Stimulated activated CD8-positive, alpha-beta memory T cell treated with anti-CD3 and anti-CD28 coated beads, Interleukin-4, amount 100 ng/mL, for 1 hour (primary cell): ENCODE measurements at places on chromosomes 2 and 18.

GRCh38 chr2:23487735-23488492 is 102.9 kb downstream of the KLHL29 start:
- no peak for DNase-seq

DNA sequence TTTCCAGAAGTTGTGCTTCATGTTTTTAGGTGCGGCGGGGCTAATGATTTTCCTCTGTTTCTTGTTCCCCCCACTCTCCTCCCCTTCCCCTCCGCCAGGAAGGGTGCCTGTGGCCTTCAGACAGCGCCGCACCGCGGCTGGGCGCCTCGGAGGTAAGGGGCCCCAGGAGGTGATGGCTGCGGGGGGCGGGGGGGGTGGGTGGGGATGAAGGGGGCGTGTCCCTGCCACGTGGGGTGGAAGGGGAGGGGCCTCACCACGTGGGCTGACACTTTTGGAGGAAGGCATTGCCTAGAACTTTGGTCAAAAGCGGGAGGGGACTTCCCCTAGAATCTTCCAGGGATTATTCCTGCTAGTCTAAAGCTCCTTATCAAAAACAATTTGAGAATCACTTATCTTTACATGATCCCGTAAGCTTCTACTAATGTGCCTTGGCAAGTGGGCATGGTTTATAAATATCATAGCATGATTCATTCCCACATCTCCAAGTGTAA is 83.1 kb downstream of the FAM210A start:
- no peak for DNase-seq

- DNase-seq: no peak
Observed at GRCh38 chr2:174681099-174682006, 82.9 kb downstream of the CHRNA1 start.

- DNase-seq: no peak
Observed at GRCh38 chr2:152481881-152482583, 147.1 kb downstream of the FMNL2 start.

DNA sequence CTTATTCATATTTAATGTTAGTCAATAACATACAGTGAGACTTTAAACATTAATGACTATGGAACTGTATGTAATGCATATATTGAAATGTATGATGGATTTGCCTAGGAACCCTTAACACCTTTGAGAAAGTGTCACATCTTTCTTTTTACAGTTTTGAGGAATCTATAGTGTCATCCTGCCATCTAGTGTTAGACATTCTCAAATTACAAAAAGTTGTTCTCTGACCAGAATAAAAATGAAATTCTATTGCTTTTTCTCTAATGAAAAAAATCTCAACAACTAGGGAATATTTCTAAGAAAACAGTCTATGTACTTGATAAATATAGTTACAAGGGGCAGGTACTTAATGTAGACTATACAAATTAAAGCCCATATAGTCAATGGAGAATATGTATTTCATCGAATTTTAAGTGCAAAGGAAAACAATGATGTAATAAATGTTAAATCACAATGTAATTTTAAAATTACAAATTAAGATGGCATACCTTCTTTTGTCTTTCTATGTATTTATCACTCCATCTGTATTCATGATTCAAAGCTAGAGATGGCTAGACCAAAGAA is 5.1 kb upstream of the CALCRL start:
- DNase-seq: no peak

GRCh38 chr18:54673936-54674335 is 82.9 kb downstream of the DYNAP start:
- no peak for DNase-seq

GRCh38 chr18:78782951-78783563 is 196.6 kb upstream of the SALL3 start:
- DNase-seq: no peak

DNA sequence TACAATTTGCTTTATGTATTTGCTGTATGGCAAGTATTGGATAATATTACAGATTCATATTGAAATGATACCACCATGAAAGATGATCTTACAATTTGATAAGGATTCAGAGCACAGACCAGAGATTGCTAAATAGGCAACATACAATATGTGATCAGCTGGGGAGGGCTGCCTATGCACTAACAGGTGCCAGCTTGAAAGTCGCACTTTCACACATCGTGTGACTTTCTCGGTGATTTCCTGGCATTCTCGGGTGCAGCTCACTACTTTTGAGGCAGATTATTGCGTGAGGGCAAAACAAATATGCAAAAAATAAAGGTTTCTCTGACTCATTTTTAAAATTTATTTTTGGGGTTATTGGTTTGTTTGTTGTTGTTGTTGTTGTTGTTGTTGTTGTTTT is 36.0 kb downstream of the RBMS1 start:
- DNase-seq: no peak

GRCh38 chr2:27032495-27033252 is at the start of gene TMEM214:
TMEM214 (plus strand) TSS chr2:27032965; CDS start chr2:27033016, 51 bp downstream.
- peak; percentile 50 for DNase-seq

GRCh38 chr2:33204945-33205344 is 258.2 kb downstream of the LTBP1 start:
- no peak for DNase-seq

GRCh38 chr2:133919285-133919684 is 334.6 kb upstream of the MGAT5 start:
- no peak for DNase-seq

GRCh38 chr2:121099329-121100290 is 185.4 kb downstream of the TFCP2L1 start:
- no peak for DNase-seq

DNA sequence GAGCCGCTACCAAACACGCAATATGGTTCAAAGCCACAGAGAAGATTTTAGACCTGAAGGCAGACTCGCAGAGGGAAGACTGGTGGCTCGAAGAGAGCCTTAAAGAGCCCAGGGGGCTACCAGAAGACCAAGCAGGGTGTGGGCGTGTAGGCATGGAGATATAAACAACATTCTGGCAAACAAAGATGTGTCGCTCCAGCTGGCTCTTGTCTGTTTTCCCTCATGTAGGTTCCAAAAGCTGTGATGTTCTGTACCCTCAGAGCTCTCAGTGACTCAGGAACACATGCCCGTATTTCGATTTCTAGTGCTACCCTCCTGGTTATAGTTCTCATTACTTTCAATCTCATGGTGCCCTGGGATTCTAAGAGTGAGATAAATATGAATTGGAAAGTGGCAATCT is 44.5 kb downstream of the DOCK10 start:
- DNase-seq: no peak

- DNase-seq: no peak
Observed at GRCh38 chr18:74097803-74098202, 49.8 kb downstream of the FBXO15 start.

- DNase-seq: no peak
Observed at GRCh38 chr2:158718851-158719250, 76.3 kb upstream of the DAPL1 start.

DNA sequence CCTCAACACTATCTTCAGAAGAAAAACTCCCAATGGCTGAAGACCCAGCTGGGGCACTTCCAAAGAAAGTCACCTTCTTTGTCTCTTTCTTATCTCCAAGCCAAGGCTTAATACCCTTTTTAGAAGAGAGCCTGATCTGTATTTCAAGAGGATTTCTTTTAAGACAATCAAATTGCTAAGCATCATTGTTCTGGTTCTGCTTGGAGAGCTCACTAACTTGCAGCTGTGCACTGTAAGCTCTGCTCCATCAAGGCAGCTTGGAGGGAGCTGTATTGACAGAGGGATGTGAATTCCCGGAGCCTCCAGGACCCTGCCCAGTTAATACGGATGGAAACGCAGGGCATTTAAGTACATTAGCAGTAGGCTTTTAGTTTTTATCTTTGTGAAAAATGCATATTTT is 253.1 kb downstream of the TDRD15 start:
- DNase-seq: no peak

DNA sequence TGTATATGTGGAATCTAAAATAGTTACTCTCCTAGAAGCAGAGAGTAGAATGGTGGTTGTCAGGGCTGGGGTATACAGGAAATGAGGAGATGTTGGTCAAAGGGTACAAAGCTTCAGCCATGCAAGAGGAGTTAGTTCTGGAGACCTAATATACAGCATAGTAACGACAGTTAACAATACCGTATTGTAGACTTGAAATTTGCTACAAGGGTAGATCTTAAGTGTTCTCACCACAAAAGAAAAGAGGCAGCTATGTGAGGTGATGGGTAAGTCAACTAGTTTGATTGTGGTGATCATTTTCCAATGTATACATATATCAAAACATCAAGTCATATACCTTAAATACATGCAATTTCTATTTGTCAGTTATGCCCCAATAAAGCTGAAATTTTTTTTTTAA is 98.2 kb upstream of the CYP1B1 start:
- DNase-seq: no peak

GRCh38 chr2:17539611-17540092 is 844 bp upstream of the VSNL1 start:
- DNase-seq: no peak

DNA sequence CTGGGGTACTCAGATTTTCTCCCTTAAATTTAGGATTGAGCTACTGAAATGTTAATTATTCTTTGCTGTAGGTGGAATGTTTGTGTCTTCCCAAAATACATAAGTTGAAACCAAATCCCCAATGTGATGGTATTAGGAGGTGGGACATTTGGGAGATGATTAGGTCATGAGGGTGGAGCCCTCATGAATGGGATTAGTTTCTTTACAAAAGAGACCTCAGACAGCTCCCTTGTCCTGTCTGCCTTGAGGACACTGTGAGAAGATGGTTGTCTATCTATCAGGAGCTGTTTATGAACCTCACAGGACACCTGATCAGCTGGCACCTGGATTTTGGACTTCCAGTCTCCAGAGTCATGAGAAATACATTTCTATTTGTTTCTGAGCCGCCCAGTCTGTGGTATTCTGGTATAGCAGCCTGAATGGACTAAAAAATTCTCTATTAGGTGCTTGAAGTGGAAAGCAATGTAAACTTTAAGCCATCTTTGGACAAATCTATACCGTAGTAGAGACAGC is 99.2 kb upstream of the UXS1 start:
- no peak for DNase-seq

- DNase-seq: no peak
Observed at GRCh38 chr18:59038295-59039039, 101.2 kb upstream of the SEC11C start.

DNA sequence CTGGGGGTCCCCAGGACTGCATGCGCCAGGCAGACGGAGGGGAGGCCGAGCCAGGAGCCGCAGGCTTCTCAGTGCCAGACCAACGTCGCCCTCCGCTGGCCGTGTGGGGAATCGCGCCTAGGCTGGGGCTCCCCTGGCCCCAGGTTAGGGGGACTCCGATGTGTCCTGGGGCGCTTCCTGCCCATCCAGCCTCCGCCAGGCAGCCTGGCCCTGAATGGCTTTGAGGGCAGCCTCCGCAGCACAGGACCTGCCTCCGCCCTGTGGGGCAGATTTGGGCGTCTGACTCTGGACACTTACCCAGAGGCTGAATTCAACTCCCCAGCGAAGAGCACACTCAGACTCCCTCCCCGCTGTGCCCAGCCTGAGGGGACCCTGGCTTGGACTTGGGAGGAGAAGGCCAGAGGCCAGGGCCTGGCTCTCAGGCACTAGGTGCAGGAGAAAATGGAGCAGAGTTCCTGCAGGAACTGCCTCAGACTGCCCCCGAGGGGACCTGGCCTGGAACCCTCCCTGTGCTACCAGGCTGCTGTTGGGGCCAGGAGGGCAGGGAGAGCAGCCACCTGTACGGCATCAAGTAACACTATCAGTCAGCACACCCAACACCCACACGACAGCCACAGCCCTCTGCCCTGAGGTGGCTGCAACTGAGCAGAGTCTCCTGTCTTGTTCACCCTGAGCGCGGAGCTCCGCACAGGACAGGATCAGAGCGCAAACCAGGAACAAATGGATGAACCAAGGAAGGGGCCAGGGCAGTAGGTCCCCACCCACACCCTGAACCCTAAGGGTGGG is 597 bp upstream of the TEKT4 start:
- no peak for DNase-seq

DNA sequence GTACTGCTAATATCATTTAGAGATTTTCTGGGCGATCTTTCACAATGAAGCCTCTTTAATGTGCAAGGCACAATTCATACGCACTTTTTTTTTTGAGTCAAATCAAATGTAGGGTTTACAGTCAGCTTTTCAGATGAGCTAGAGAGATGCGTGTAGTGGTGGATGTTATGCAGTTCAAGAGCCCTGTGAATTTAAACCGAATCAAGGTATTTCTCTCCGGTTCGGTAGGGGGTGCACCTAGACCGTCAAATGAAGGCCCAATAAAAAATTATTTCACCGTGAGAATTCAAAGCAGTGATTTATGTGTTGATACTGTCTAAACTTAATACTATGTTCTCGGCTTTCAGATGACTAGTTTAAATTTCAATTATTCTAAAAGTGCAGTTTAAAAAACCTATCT is 1.1 kb downstream of the PTH2R start:
- DNase-seq: no peak

- DNase-seq: no peak
Observed at GRCh38 chr2:183866666-183867065, 731.7 kb upstream of the ZNF804A start.

GRCh38 chr18:60649107-60649506 is 276.5 kb upstream of the MC4R start:
- DNase-seq: no peak

- DNase-seq: no peak
Observed at GRCh38 chr2:221596192-221596591, 24.1 kb upstream of the EPHA4 start.

DNA sequence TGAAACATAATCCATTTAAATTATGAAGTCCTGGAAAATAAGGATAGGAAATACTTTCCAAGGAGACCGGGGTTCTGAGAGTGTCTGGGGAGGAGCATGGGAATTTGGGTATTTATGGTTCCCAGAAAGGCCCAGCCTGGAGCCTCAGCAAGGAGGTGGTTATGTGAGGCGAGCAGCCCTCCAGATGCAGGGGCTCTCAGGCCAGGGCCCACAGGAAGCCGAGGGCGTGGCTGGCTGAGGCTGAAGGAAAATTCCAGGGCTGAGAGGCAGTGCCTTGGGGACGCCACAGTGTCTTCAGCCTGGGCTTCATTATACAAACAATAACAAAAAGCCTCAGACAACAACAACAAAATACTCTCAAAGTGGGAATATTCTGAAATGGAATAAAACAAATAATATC is 86.9 kb upstream of the SERPINE2 start:
- DNase-seq: no peak

DNA sequence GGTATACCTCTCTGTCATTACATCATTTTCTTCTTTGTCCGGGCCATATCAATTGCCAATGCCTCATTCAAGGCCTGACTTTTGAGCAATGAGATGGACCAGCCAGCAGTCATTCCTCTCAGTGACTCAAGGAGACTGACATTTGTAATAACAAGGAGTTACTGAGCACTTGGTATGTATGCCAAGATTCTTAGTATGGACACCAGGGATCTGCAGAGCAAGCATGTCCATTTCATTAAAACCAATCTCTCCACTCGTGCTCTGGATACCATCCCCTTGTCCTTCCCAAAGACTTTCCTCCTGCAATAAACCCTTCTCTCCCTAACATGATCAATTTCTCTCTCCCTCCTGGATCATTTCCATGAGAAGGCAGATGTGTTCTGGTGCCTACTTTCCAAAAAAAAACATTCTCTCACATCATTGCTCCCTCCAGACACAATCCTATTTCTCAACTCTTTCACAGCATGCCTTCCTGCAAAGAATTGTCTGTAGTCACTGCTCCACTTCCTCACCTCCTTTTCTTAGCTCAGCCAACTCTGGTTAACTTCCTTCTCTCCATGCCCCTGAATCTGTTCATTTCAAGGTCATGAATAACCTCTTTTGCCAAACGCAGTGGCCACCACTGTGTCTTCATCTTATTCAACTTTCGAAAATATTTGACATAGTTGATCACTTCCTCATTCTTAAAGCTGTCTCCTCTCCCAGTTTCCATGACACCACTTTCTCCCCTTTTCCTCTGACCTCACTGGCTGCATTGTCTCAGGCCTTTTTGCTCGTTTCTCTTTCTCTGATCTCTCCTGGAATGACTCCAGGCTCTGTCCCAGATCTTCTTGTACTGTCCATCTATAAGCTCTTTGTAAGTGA is 102.8 kb upstream of the CYP1B1 start:
- DNase-seq: no peak
